DND-41 (cell line): ENCODE measurements at places on chromosomes 2 and 18.

- DNase-seq = no peak
Observed at GRCh38 chr18:29651122-29651680, 1391.3 kb downstream of the DSC3 start.

- DNase-seq = no peak
Observed at GRCh38 chr18:59834267-59834666, 65.5 kb upstream of the PMAIP1 start.

DNA sequence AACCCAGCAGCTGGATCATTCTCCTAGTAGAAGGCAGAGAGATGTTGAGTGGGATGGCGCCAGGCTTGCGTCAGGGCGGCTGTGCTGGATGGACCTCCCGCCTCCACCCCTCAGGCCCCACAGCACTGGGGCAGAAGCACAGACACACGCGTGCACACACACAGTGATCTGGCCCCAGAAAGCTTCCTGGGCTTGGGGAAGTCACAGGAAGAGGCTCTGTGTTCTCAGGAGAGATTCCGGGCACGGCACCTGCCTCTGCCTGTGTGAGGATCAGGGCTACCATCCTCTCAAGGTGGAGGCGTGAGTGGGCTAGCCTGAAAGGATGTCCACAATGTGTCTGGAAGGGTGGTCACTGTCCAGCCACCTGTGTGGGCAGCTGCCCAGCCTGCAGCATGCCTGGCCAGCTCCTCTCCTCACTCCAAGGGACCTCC lies 229.8 kb upstream of the HS6ST1 start:
- no peak for DNase-seq

DNA sequence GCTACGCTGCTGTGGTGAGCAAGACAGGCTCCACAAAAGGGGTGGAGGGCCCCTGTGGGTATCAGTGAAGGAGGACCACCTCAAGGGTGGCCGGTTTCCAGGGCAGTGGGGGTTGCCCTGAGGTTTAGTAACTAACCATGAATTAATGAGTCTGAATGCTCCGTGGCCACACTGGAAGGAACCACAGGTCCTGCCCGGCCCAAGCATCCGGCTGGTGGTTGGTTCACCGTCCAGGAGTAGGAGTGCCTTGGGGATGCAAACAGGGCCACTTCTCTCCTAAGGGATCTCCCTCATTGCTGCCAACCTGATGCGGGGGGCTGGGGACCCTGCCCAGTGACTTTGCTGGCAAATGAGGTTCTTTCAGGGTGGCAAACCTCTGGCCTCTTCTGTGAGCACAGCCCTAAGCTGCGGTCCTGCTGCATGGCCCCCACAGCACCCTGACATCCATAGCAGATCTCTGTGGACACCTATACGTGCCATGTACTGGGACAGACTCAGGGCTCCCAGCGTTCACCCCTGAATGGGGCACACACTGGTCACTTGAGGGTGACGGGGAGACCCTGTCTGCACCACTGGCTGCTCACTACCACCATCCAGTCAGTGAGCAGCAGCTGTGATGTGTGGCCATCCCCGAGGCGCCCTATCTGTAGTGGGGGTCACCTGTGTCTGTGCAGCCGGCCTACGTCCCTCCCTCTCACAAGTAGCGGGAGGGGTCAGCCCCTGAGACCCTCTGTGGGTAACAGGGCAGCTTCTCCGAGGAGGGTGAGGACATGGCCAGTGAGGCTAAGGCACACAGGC lies 41.6 kb downstream of the HS6ST1 start:
- DNase-seq = no peak

- DNase-seq = no peak
Observed at GRCh38 chr2:241072553-241073165, 29.4 kb downstream of the MTERF4 start.

DNA sequence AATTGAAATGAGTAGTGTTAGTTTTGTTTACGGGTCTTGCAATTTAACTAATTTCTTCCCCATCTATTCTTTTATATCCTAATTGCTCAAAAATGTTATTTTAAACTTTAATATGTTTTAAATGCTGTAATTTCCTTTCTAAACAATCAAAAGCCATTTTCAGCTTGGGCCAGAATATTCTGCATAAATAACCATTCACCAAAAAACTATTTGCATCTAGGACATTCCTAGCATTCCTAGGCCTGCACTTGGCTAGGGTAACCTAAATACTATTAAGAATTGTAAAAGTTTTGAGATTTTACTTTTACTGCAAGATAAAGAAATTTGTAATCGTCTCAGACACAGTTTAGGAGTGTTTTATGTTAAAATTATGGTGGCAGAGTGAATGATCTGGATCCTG lies 7.8 kb upstream of the ETAA1 start:
- DNase-seq = no peak

DNA sequence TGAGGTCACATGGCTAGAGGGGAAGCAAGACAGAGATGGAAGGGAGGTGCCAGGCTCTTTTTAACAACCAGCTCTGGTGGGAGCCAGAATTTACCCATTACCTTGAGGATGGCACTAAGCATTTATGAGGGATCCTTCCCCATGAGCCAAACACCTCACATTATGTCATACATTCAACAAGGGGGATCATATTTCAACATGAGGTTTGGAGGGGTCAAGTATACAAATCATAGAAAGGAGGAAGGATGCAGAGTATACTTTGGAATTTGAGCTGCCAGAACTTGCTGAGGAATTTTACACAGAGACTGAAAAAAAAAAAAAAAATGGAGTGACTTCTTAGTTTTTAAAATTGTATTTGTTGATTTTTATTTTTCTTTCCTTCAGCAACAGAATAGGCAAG lies 891.4 kb downstream of the CCDC85A start:
- DNase-seq = no peak

GRCh38 chr2:187301706-187302105 lies 146.3 kb downstream of the CALCRL start:
- no peak for DNase-seq

DNA sequence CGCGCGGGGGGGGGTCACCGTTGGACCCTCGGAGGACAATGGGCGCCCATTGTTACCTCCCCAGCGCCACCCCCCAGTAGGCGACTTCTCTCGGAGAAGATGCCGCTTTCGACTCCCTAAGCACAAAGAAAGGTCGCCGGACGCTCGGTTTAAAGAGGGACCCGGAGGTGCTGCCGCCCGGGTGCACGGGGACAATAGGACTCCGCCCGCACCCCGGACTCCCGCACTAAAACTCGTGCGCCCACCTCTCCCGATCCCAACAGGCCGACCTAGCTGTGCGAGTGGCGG lies 318 bp upstream of the CDC42EP3 start:
- DNase-seq = no peak

DNA sequence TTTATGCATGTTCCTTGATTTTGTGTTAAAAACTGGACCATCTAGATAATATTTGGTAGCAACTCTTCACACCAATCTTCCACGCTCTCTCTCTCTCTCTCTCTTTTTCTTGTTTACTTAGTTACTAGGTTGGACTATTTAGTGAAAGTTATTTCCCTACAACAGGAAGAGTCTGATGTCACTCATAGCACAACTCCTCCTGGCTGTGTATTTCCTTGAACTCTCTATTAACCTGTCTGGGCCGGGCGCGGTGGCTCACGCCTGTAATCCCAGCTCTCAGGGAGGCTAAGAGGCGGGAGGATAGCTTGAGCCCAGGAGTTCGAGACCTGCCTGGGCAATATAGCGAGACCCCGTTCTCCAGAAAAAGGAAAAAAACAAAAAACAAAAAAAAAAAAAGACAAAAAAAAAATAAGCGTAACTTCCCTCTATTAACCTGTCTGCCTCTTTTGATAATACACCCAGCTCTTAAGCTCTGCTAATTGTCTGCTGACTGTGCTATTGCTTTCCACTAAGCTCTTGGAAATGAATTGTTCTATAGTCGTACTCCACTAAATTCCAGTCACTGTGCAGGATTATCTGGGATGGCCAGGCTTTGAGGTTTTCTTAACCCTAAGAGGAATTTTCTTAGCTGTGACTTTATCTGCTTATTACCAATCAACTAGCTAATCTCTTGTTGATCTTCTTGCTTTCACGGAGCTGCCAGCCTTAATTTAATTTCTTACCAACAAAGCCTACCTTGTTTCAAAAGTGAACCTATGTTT lies 18.1 kb upstream of the CDH19 start:
- DNase-seq = no peak

- no peak for DNase-seq
Observed at GRCh38 chr2:157696036-157696435, 67.4 kb upstream of the ACVR1C start.

DNA sequence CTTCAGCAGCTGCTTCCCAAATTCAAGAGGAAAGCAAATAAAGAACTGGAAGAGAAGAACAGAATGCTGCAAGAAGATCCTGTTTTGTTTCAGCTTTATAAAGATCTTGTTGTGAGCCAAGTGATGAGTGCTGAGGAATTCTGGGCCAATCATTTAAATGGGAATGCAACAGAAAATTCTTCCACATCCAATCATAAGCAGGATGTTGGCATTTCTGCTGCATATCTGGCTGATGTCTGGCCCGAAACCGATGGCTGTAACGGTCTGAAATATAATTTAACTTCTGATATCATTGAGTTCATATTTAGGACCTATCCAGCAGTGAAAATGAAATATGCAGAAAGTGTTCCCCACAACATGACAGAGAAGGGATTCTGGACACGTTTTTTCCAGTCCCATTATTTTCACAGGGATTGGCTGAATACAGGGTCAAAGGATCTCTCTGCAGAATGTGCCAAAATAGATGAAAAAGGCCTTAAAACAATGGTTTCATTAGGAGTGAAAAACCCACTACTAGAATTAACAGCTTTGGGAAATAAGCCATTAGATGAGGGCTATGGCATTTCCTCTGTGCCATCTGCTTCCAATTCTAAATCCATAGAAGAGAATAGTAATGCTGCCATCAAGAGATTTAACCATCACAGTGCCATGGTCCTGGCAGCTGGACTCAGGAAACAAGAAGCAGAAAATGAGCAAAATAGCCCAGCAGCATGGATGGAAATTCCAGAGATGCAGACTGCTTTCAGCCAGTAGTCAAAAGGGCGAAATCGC lies 175.6 kb downstream of the MC4R start:
- no peak for DNase-seq

DNA sequence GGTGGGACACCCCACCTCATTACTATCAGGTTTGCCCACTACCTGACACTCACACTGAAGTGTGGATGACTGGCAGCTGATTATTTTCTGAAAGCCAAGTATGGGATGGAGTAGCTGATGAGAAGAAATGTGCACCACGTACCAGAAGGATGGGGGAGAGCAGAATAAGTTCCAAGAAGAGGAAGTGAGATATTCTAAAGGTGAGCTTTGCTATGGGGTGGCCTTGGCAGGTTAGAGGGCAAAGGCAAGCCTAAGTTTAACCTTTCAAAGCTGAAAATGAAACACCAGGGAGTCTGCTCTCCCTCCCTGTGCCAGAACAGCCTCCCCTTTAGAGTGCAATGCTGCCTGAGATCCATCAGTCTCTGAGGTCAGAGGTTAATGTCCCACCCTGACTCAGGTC lies 196.1 kb upstream of the OSR1 start:
- no peak for DNase-seq

DNA sequence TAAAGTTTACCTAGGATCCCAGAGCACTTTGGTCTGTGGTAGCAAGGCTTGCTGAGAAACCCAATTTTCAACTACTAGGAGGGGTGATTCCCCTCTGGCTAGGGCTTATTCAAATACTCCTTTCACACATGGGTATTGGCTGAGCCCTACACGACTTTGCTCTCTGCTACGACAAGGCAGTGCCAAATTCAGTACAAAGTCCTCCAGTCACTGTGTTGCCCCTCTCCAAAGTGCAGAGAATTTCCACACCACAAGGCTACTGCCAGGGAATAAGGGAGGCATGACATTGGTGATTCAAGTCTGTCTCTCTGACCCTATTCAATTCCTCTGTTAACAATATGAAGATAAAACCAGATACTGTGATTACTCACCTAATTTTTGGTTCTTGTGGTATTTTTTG lies 38.9 kb downstream of the SYT4 start:
- no peak for DNase-seq

DNA sequence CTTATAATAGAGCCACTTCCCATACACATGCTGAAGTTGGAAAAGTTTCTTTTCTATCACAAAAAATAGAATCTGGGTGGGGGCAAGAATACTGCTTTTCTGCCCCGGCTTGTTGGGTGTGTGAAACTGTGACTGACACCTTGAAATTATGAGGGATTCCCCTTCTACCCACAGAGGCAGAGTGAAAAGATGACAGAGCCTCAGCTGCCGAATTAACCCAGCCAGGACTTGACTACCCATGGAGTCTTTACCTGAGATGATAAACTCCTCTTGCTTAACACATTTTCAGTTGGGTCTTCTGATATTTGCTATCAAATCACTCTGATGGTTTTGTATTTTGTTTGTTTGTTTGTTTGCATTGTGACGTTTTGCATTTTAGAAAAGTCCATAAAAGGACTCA lies 66.0 kb upstream of the PMAIP1 start:
- DNase-seq = no peak

DNA sequence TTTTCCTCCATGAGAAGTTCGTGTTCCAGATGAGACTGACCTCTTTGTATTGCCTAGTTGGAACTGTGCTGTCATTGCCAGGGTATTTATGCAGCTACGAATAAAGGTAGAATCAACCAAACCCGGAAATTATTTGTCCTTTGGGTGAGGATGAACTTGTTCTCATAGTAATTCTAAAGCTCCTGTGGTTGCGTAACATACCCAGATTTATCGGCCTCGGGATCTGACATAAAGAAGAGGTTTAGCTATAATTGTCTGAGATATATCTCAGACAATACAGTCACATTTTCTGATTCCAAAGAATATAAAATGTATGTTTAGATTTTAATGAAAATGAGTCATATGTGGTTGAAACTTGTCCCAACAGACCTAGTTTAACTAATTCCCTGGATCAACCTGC lies 628.7 kb upstream of the LINC00305 start:
- no peak for DNase-seq

DNA sequence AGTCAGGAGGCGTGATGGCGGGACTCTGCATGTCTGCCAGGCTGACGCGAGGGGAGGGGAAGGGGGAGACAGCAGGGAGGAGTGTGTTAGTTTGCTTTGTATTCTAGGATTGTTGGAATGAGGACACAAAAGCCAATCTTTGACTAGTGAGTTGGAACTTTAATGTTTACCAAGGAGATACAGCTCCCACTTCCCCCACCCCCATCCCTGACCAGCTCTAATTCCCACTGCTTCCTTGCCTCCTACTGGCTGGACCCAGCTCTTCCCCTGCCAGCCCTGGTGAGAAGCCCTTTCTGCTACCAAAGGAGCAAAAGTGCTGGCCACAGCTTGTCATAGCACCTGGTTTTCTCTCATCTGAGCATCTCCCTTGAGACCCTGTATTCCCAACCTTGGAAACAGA lies 84.5 kb downstream of the CELF4 start:
- DNase-seq = no peak
